ENCODE measurements at places on chromosomes 1 and 21.

DNA sequence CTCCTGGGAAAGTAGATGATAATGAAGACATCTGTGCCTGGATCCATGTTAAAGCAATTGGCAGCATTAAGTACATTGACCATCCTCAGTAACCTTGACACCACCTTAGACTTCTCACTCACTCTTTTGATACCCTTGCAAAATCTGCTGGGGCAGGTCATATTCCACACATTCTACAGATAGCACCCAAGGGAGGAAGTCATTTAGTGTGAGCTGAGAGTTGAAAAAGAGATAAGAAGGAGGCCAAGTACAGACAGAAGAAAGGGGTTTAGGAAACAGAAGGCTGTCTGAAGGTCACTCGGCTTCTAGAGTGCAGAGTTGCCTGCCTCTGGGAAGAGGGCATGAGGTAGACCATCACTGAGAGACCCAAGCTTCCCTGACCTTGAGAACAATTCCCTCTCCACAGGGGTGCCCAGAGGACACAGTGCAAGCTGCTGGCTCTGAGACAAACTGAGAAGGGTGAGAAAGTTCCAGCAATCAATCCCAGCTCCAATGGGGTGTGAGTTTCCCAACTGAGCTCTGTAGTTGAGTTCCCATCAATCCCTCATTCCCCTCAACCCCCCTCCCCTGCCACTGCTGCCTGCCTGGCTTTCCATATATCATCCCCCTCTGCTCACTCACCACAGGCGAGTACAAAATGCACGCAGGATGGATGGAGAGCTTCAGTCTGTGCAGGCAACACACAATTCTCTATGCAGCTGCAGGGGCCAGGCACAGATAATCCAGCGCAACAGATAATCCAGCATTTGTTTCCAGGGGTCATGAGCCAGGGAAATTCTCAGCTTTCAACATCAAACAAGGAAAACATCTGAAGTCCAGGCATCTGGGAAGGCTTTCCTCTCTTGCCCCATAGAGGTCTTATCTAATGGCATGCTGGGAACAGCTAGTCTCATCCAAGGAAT is 7.4 kb upstream of the MOB3C start:
- no peak for DNase-seq

- DNase-seq, result no peak
Observed at GRCh38 chr1:74969566-74970135, 164.5 kb upstream of the LHX8 start.

DNA sequence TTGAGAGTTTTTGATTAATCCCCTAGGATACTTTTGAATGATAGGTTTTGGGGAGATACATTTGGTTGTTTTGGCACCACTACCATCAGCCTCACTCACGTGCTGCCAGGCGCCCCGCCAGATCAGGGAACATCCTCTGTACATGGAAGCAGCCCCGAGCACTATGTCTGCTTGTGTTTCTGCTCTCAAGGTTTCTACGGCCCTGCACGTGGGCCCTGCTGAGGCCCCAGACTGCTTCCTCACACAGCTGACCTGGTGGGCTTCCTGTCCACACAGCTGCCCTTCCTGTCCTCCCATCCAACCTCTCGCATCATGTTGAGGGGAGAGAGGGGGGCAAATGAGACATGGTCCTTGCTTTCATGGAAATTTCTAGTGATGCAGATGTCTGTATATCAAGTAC is 20.0 kb downstream of the ADARB1 start:
- DNase-seq, result no peak

- no peak for DNase-seq
Observed at GRCh38 chr1:11700601-11701467, 9.3 kb downstream of the DRAXIN start.

DNA sequence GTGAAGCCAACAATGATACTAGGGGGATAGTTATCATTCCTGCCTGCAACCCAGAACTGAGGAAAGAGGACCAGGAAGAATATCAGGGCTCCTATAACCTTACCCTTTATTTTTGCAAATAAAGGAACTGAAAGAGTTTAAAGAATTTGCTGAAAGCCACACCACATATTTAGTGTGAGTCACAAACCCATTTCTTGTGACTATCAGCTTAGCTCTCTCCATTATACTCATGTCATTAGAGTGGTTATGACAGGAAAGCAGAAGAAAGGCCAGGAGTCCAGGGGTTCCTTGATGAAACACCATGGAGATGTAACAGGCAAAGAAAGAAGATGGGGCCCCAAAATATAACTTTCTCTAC is 141.1 kb upstream of the SAMSN1 start:
- no peak for DNase-seq

DNA sequence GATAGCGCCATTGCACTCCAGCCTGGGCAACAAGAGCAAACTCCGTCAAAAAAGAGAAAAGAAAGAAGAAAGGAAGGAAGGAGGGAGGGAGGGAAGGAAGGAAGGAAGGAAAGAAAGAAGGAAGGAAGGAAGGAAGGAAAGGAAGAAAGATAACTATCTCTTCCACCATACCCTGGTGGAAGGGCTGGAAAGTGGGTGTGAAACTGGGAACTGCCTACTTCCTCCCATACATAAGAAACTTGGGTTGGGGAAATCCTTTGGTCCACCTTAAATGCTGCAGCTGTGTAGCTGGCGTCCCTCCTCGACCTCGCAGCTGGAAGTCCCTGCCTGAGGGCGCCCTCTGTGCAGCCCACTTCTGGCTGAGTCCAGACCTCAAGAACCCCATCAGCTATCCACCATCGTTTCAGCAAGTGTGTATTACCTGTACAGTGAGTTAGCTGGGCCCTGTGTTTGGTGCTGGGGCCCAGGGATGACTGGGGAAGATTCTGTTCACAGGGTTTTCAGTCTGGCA is 4.6 kb upstream of the FAM167B start:
- peak; percentile 50 for DNase-seq

GRCh38 chr1:167821969-167822685 is 91.8 kb downstream of the ADCY10 start:
- DNase-seq, result no peak
